ENCODE measurements at places on chromosomes 3 and 15. TPM values are rescaled to one million over a fixed set of nuclear protein-coding genes. Genes with fewer than 3 reads are reported as not detected.

The ARPIN gene
- 13.5 TPM for total RNA-seq

The ZNF662 gene
- 16.7 TPM for total RNA-seq

The LYSMD4 gene
- total RNA-seq, result 15.5 TPM

DNA sequence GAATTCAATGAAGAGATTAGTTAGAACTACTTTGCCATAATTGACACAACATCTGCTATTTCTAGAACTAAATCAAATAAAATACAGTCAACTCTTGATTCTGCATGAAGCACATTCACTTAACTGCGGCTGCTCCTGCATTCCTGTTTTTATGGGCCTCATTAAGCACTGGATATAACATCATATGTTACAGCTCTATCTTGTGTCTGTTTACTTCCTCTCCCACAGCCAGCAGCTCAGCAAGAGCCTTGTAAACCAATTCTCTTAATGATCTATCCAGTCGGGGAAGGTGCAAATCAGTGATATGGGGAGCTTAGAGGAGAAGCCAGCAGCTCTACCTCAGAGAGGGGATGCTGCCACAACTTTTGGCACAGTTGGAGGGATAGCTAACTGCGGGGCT is 329.2 kb downstream of the ARRDC4 start:
- no peak for DNase-seq

DNA sequence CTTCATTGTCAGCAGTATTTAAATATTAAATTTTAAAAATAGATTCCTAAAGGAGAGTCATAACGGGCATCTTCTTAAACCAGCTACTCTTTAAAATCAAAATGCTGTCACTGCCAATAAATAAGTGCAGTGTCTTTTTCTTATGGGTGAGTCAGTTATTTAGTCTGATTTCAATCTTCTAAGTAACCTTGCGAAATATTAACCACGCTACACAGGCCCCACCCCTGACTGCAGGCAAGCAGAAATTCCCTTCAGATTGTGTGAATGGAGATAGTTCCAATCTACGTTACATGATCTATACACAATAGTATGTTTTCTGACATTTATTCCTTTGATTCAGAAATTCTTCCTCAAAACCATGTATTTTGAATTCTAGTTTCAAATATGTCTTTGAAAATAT is 141.5 kb downstream of the GADL1 start:
- no peak for DNase-seq

DNA sequence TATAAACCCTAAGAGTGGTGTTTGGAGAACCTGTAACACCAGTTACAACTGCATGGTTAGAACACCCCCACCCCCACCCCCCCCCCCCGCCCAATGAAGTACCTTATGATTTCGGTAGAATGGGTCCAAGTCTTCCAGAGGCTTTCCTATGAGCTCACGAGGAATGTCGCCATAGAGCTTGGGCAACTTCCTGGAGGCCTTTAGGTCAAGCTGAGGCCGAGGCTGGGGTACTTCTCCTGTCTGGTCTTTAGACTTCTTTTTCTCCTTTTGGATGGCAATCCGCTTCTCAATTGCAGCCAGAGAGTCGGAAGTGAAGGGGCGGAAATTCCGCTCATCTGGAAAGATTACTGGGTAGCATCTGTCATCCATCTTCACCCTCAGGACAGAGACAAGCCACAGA is 101.8 kb downstream of the SCN11A start:
- no peak for DNase-seq

DNA sequence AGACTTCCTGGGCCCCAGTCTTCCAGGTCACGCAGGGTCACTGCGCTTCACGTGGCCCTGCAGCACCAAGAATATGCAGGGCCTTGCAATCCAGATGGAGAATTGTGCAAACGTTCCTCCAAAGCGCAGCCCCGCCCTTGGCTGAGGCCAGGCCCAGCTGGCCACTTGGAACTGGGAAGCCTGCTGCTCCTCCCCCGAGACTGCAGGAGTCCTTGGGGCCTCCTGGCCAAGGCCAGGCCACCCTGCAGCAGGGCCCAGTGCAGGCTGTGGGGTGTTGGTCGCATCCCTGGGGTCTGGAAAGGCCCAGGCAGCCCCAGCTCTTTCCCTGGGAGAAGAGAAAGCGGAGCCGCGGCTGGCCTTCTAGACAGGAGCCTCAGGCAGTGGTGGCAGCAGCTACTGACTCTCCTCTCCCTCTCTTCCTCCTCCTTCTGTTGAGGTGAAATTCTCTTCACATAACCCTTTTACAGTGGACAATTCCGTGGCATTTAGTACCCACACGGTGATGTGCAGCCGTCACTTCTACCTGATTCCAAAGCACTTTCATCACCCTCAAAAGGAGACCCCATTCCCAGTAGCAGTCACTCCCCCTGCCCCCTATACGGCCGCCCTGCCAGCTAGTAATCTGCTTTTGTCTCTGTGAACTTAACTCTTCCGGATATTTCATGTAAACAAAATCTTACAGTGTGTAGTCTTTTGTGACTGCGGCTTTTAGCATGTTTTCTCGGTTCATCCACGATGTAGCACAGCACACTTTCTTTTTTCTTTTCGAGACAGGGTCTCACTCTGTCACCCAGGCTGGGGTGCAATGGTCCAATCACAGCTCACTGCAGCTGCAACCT is 103.9 kb downstream of the TMEM266 start:
- no peak for DNase-seq

GRCh38 chr3:15436246-15436645 is 8.8 kb downstream of the EAF1 start:
- DNase-seq, result no peak

- DNase-seq, result no peak
Observed at GRCh38 chr3:27319847-27320526, 49.2 kb downstream of the NEK10 start.

All from frontal cortex (tissue), 4 donors.